ENCODE measurements at places on chromosomes 5 and 9. TPM values are rescaled to one million over a fixed set of nuclear protein-coding genes. Genes with fewer than 3 reads are reported as not detected.

- peak; percentile 64 for DNase-seq
Observed at GRCh38 chr5:159133041-159133741, 33.5 kb upstream of the EBF1 start.

- no peak for DNase-seq
Observed at GRCh38 chr9:86529496-86530275, 175.5 kb upstream of the TUT7 start.

Gene INSL6
- not detected for total RNA-seq

- no peak for DNase-seq
Observed at GRCh38 chr9:97961361-97961760, 21.8 kb upstream of the ANP32B start.

DNA sequence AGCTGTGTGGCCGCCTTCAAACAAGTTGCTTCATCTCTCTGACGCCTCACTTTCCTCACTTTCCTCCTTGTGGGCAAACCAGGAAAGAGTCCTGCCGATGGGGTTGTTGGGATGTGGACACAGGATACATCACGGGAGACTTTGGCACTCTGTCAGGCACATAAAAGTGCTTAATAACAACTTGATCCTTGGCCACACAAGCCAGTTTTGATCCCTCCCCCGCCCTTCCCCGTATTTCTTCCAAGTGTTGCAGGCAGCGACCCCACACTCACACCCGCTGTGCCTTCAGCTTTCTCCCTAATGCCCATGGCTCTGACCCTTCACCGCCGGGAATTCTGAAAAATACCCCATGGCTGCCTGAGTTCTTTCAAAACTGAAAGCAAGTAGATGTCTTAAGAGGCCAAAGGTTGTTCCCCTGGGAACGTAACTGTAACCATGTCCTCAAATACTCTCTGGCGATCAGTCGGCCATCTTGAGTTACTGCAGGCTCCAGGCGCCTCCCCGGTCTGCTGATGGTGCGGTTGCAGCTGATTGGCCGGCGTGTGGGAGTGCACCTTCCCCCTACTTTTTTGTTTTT lies 59.8 kb downstream of the ARHGEF37 start:
- peak; percentile 49 for DNase-seq

Gene ORM2
- total RNA-seq: not detected

GRCh38 chr5:92237896-92238295 lies 854.8 kb upstream of the ARRDC3 start:
- no peak for DNase-seq

DNA sequence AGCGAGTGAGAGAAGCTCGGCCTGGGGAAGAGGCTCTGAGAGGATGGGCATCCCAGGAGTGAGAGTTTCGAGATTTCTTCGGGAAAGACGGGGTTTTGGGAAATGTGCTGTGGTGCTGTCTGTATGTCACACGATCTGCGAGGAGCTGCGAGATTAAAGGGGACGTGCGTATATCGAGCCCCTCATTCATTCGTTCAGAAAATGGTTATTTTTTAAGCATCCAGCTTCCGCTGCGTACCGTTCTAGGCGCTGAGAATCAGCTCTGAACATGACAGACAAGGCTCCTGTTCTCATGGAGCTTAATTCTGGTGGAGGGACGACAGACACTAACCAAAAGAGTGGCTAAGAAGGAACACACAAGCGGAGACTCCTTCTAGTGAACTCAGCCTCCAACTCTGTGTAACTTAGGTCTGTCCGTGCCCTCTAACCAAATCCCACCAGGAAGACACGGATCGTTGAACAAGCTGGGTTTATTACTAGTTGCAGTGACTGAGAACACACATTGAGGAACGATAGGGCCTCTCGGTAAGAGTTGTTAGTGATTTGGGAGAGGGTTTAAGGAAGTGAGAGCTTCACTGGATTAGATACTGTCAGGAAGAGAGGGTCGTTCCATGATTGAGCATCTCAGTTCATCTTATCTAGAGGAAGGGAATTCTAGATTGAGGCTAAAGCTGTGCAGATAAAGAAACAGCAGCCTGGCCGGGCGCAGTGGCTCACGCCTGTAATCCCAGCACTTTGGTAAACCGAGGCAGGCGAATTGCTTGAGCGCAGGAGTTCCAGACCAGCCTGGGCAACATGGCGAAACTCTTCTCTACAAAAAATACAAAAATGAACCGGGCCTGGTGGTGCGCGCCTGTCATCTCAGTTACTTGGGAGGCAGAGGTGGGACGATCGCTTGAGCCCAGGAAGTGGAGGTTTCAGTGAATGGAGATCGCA lies 1.0 kb upstream of the FBXW11 start:
- no peak for DNase-seq

GRCh38 chr9:16601991-16602390 lies 268.5 kb downstream of the BNC2 start:
- no peak for DNase-seq

DNA sequence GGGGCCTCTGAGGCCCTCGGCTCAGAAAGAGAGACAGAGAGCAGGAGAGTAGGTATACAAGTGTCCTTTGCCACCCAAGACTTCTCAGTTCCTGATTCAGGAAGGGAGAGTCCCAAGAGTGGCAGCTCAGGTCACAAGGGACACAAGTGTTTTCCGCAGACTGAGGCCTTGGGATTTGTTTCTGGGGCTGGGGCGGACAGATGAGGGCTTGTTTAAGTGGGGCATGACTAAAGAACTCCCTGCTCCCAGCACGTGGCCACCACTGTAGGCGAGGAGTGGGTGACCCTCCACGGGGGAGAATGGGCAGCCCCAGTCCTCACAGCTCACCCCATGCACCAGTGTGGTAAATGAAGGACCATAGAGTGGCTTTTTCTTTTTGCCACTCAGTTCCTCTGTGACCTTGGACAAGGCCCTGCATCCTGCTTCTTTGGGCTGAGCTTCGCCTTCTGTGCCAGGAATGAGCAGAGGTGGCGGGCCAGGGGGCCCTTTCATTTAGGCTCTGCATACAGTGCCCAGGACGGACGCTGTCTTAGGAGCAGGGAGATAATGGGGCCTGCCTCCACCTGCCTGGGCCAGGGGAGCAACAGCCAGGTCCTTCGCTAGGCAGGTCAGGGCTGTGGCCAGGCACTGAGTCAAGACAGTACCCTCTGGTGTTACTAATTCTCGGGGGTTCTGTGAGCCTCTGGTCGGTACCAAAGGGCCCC lies 50.8 kb downstream of the AMBP start:
- DNase-seq: no peak

DNA sequence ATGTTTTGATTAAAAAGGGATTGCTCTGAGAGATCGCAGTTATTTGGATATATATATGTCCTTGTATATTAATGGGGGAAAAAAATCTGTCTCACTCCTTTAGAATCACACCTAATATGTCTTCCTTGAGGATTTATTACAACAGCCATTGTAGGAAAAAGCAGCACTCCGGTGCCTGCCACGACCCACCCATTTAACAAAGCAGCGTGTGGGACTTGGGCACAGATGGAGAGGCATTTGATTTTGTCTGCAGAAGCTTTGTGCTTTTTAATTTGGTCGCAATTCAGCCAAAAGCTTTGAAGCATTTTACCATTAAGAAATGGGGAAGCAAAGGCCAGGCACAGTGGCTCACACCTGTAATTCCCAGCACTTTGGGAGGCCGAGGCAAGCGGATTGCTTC lies 159.2 kb downstream of the SMARCA2 start:
- no peak for DNase-seq

DNA sequence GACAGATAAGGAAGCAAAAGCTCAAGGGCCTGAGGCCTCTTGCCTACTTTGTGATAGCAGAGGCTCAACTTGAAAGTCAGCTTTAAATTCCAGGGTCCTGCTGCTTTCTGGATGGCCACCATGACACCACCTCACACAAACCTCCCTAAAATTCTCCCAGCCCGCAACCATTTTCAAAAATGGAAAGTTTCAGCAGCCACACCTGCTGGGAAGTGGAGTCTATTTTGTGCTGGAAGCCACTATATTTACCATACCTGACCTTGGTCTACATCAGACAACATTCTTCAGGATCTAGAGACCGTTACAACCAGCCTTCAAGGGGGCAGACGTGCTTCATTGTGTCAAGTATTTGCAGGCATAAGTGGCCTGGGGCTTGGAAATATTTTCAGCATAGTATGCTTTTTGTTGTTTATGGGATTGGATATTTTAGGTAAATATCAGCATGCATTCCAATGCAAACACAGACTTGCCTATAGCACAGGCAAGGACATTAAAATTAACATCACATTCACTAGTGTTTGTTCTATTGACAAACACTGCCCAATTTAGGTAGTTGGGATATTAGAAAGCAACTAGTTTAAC lies 50.9 kb downstream of the BOD1 start:
- DNase-seq: no peak

Gene SLC45A2
- total RNA-seq: 0.09 TPM

GRCh38 chr5:60590172-60590571 lies 109.8 kb downstream of the DEPDC1B start:
- DNase-seq: no peak

- no peak for DNase-seq
Observed at GRCh38 chr5:32326216-32326772, 13.6 kb upstream of the MTMR12 start.
